Activated CD8-positive, alpha-beta memory T cell treated with anti-CD3 and anti-CD28 coated beads for 1 hour (primary cell): ENCODE measurements at places on chromosomes 2 and 18.

DNA sequence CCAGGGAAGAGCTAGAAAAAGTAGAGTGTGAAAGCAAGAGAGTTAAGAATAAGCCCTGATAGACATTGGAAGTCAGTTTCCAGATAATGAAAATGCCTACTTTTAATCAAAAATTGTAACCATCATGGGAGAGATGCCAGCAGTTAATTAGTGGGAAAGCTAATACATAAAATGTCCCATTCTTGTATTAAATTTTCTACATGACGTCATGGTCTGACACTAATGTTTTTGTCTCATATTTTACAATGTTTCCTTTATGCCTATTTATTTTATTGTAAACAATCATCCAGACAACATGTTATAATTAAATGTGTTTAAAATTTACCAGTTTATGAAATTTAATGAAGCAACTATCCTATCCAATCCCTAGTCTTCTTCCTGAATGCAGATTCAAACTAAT is 26.3 kb upstream of the CCDC178 start:
- no peak for DNase-seq

GRCh38 chr2:160652236-160652635 is 158.6 kb upstream of the RBMS1 start:
- peak; percentile 34 for DNase-seq

DNA sequence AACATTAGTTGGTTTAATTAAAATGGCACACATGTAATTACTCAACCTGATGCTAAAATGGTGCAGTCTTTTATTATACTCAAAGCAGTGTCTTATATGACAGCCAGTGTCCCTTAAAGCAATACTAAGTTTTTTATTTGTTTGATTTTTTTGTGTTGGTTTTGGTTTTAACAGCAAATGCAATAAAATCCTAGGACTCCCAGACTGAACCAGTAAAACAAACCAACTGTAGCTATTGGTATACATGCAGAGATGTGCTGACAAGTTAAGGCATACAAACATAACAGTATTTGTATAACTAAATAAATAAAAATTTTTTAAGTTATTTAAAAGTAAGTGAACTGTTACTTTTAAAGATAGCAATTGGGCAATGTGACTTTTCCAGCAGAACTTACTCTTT is 387.7 kb downstream of the RND3 start:
- no peak for DNase-seq

DNA sequence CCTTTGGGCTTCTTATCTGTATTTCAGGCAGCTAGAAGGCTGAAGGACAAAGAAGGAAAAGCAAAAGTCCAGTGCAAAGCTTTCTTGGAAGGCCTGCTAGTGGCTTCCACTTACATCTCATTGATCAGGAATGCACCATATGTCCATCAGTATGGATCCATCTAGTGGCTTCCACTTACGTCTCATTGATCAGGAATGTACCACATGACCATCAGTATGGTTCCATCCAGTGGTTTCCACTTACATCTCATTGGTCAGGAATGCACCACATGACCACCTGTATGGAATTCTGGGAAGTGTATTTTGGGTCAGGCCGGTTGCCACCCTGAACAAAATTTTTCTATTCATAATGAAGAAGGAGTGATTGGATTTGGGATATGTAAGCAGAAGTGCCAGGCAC is 70.6 kb downstream of the LYPD6 start:
- no peak for DNase-seq

DNA sequence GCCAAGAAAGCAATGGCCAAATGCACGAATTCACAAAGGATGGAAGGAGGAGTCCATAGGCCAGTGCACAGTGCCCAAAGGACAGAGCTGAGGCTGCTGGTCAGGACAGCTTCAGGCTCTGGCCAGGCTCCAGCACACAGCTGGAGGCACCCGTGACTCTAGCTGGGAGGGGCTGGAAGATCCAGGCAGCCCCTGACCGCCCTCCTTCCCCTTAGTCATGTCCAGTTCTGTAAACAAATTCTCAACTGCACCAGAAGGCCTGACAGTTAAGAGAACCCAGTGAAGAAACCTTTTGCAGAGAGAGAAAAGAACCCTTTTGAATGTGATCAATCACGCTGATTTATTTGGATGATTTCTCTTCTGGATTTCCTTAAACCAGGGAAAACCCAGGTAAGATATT is 7.7 kb upstream of the YWHAQ start:
- no peak for DNase-seq

DNA sequence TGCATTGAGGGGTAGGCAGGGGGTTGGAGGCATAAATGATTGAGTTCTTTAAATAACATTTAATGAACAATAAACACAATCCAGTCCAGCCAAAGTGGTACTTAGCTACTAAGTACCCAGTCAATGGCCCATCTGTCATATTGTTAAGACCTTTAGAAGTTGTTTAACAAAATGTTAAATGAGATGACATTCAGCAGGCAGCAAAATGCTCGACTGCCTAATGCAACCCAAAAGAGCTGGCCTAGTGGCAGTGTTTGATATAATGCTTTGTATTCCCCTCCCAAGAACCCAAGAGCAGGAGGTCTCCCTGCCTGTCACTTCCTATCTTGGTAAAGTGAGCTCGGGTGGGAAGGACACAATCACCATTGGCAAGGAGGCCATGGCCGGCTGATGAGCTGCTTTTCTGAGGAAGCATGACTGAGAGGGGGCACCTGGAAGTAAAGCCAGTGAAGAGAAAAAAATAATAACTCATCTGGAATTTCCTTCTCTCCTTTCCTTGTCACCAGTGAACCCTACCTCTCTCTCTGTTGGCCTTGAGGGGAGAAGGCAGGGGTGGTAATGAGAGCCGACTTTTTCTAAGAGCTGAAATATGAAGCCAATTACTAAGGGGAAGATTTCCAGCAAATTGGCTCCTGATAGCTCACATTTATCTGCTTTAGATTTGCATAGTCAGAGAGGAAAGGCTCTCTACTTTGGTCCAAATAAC is 140.6 kb downstream of the C1D start:
- no peak for DNase-seq

DNA sequence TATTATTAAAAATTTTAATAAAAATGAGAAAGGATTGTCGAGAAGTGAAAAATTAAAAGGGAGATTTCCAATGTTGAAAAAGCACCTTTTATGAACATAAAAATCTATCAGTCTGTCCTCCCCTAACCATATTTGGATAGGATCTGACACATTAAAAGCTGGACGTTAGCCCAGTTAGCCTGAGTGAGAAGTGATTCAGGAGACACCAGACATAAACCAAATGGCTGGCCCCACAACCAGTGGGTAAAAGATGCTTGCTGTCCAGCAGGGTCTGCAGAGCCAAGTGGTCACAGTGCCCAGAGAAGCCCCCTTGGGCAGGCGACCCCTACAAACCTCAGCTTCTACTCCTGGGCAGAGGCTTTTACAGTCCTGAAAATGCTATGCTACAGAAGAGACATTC is 253.8 kb upstream of the LYPD1 start:
- DNase-seq: no peak

DNA sequence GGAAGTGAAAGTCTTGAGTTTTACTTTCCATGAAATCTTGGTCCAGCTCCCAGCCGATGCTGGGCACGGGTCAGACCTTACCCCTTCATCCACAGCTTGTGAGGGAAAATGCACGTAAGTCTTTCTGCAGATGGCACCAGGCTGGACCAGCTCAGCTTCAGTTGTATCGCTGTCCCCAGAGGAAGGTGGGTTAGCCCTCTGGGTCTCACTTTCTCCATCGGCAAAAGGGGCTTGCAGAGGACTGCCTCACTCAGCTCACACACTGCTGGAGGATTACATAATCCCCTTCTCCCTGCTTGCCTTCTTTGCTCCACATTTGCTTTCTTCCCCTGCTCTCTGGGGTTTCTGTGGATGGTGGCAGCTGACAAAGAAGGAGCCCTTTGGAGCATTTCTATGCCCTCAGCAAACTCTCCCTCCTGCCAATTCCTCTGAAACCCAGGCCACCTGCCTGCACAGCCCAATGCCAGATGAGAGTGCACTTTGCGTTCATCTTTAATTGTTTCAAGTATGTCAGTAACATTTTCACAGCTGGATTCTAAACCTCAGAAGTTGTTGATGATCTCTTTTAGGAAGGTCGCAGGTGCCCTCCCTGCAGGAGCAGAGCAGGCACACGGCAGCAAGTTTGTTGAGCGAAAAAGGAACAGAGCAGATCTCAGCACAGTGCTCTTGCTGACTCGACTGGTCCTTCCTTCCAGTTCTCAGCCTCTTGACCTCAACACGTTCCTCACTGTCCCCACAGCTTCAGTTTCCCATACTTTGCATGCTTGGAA is 155.6 kb upstream of the GLI2 start:
- DNase-seq: no peak

DNA sequence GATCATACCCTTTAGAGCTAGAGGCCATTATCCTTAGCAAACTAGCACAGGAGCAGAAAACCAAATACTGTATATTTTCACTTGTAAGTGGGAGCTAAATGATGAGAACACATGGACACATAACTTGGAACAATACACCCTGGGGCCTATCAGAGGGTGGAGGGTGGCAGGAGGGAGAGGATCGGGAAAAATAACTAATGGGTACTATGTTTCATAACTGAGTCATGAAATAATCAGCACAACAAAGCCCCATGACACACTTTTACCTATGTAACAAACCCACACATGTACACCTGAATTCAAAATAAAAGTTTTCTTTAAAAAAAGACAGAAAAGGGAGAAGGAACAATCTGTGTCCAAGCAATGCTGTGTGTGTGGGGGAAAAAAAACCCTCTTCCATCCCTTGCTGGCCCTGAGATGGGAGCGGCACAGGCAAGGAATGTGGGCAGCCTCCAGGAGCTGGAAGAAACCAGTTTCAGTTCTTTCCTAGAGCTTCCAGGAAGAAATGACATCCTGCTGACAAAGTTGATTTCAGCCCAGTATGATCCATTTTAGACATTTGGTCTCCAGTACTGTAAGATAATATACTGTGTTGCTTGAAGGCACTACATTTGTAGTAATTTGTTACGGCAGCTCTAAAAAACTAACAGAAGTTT is 458.7 kb upstream of the CNTNAP5 start:
- DNase-seq: no peak

- DNase-seq: peak; percentile 20
These were observed at the start of gene GPR155 for GRCh38 chr2:174486563-174487107. GPR155 (minus strand) TSS chr2:174487029; CDS start chr2:174481956, 5,073 bp downstream.

- DNase-seq: no peak
These were observed 1.3 kb upstream of the CYP26B1 start for GRCh38 chr2:72148837-72149555.

- no peak for DNase-seq
These were observed 22.9 kb downstream of the CCBE1 start for GRCh38 chr18:59674186-59674902.

- DNase-seq: no peak
These were observed 5.2 kb upstream of the MOB1A start for GRCh38 chr2:74183878-74184277.

DNA sequence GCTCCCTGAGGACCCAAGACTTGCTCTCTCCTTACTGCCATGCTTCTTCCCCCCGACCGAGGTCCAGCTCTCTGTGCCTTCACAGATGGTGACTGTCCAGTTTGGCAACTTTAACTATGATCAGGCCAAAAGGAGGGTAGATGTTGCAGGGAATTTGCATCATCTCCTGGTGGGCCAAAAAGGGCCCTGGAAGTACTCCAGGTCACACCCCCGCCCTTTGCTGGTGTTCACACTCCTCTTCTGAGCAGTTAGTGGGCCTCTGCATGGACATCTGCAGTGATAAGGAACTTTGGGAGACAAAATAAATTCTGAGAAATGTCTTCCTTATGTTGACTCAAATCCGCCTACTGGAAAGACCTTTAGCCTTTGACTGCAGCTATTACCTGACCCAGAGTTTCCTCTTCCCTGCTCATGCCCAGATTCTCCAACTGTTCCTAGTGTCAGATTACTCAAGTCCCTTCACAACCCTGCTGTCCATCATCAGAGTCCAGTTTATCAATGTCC is 234.4 kb downstream of the LOXHD1 start:
- no peak for DNase-seq

DNA sequence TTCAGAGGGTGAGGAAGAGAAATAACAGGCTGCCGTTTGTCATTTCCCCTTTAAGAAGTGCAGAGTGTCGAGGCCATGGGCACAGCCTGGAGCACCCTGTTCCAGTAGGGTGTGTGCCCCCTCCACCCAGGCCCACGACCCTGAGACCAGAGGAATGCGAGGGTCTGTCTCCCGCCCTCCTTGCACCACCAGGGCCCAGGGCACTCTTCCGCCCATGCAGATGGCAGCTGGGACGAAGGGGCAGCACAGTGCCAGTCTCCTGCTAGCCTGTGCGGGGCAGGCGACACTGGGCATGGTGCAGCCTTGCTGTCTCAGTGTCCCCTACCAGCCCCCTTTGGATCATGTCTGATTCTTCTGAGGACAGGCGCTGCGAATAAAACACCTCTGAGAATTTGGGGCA is 15.8 kb upstream of the PDIA6 start:
- no peak for DNase-seq

GRCh38 chr2:235745597-235745996 is 251.8 kb downstream of the AGAP1 start:
- no peak for DNase-seq

DNA sequence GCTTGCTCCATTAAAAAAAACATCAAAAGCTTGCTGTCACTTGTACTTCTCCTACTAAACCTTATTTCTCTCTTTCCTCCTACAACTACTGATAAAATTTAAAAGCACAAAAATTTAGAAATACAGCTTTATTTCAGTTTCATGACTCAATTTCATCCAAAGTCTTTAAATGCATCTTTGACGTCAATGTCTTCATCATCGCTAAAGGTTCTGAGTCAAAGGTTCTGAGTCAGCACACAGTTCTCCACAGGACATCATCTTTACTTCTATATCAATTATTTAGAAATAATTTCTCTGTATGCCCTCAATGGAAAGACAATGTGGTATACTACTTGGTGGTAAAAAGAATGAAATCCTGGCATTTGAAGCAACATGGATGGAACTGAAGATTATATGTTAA is 163.9 kb upstream of the DNMT3A start:
- DNase-seq: no peak

- DNase-seq: no peak
These were observed 528.8 kb downstream of the CPS1 start for GRCh38 chr2:211085056-211085680.

GRCh38 chr18:44871771-44872170 is 191.1 kb downstream of the SETBP1 start:
- no peak for DNase-seq

- DNase-seq: no peak
These were observed 236.3 kb upstream of the RASGRP3 start for GRCh38 chr2:33240178-33240577.

GRCh38 chr2:8620611-8621382 is 61.1 kb upstream of the ID2 start:
- no peak for DNase-seq

DNA sequence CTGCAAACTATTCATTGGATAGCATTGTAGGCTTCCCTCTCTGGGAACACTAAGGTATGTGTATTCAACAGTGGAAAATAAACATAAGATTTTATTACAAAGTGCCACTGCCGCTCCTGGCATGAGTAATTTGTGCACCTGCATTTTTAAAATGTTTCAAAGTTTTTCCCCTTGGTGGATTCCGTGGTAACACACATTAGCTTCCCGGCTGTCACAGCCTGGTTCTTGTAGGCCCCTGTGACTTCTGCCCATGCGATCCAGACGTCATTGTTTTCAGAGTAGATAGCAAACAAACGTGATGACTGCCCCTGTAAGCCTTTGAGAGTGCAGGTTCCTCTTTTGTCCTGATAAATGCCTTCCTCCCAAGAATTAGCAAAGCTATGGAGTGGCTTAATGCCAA is 421.0 kb downstream of the ZNF521 start:
- no peak for DNase-seq

GRCh38 chr2:217351378-217351777 is 491.5 kb upstream of the TNP1 start:
- no peak for DNase-seq
